ENCODE measurements at places on chromosomes 7 and 10. TPM values are rescaled to one million over a fixed set of nuclear protein-coding genes. Genes with fewer than 3 reads are reported as not detected.

- H3K27me3 ChIP-seq = peaks cover 8% of the 10 kb centered on the region
- no peaks in the 10 kb centered on the region for H3K36me3 ChIP-seq
- no peak for DNase-seq
Measured at GRCh38 chr10:14381475-14381874, 50.8 kb upstream of the FRMD4A start.

Gene ECHDC3
- polyA plus RNA-seq = 26.3 TPM

Gene KLF14
- polyA plus RNA-seq = not detected

Gene TUBB8
- not detected for polyA plus RNA-seq

Gene MTURN
- polyA plus RNA-seq = 26.3 TPM

Gene CRHR2
- polyA plus RNA-seq = 0.42 TPM

GRCh38 chr7:70570029-70570428 lies 561.9 kb upstream of the GALNT17 start:
- H3K4me1 ChIP-seq = peaks cover 19% of the 10 kb centered on the region
- H3K4me3 ChIP-seq = no peak overlapping the region
- H3K36me3 ChIP-seq = no peaks in the 10 kb centered on the region
- H3K27ac ChIP-seq = peak overlapping the region; percentile 78
- peaks cover 3% of the 10 kb centered on the region for H3K27me3 ChIP-seq
- DNase-seq = no peak

DNA sequence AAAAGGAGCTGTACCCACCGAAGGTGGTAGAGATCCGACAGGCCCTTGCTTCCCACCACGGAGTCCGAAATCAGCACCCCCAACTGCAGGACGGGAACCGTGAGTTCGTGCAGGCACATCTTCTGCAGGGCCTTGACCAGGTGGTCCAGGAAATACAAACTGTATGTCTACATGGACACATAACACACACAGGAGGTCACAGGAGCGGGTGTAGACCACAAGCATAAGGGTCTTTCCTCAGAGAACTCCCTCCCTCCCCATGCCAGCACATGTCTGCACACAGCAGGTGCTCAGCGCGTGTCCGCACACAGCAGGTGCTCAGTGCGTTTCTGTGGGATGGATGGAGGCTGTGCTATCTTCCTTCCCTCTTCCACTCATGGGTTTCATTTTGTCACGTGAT lies 69.7 kb downstream of the CFAP46 start:
- no peaks in the 10 kb centered on the region for H3K4me1 ChIP-seq
- H3K4me3 ChIP-seq = no peak overlapping the region
- no peak for DNase-seq
- no peak overlapping the region for H3K27ac ChIP-seq

Gene ZWINT
- 51.1 TPM for polyA plus RNA-seq

Gene C10orf67
- polyA plus RNA-seq = 0.16 TPM

- H3K4me3 ChIP-seq = no peak overlapping the region
- no peak overlapping the region for H3K27ac ChIP-seq
- H3K36me3 ChIP-seq = no peaks in the 10 kb centered on the region
- DNase-seq = no peak
- no peaks in the 10 kb centered on the region for H3K4me1 ChIP-seq
Measured at GRCh38 chr7:85673876-85674275, 487.0 kb upstream of the SEMA3D start.

DNA sequence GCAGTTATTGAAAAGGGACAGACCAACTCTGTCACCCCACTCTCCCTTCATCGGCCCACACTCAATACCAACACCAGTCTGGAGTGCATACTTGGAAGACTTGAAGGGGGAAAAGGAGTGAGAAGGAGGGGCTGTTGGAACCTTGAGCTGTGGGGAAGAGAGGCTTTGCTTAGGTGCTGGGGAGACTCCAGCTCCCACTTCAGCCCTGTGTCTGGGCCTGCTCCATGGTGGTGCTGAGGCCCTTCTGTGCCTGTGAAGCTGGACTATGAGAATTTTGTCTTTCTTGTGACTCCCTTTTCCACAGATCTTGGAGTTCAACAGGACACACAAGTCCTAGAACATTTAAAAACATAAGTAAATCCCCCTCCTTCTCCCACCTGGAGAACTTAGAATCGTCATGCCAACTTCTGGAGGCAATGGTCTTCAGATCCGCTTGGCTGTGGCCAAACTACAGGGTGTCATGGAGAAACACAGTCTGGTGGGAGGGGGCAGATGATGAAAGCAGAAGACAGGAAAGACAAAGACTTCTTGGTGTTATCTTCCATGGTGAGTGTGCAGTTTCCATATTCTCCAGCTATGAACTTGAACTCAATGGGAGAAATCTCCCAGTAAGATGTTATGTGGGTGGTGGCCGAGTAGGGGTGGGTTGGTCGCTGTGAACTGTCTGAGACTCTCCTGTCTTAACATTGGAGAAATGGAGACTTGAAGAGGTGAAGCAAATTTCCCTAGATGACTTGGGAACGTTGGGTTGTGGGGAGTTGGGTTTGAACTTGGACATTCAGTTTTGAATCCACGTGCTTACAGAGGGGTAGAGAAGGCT lies 18.4 kb upstream of the GIMAP8 start:
- H3K27ac ChIP-seq = no peak overlapping the region
- no peak for DNase-seq
- H3K36me3 ChIP-seq = no peaks in the 10 kb centered on the region
- no peaks in the 10 kb centered on the region for H3K27me3 ChIP-seq
- no peak overlapping the region for H3K4me3 ChIP-seq

Gene MALRD1
- 0.99 TPM for polyA plus RNA-seq

DNA sequence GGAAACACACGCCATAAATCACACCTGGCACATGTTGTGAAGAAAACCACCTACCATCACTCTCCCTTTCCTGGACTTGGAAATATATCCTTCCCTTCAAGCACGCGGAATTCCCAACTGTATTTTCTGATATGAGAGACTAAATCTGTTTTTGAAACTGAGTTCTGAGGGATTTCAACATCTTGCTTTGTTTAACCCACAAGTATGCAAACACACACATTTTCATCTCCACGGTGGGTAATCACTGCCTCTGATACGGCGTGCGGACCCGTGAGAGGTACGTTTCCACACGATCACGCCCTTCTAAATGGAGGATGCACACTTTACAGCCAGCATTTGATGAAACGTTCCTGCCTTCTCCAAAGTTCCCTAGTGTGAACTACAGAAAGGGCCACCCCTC lies 83.4 kb downstream of the ZRANB1 start:
- H3K36me3 ChIP-seq = peaks cover 2% of the 10 kb centered on the region
- H3K4me1 ChIP-seq = peaks cover 20% of the 10 kb centered on the region
- H3K27me3 ChIP-seq = no peaks in the 10 kb centered on the region

GRCh38 chr7:24825381-24825794 lies 68.1 kb upstream of the GSDME start:
- H3K27me3 ChIP-seq = no peaks in the 10 kb centered on the region
- peaks cover 52% of the 10 kb centered on the region for H3K4me1 ChIP-seq
- no peak overlapping the region for H3K4me3 ChIP-seq
- no peaks in the 10 kb centered on the region for H3K36me3 ChIP-seq
- H3K27ac ChIP-seq = no peak overlapping the region
- no peak for DNase-seq

Gene COL1A2
- polyA plus RNA-seq = 122 TPM

Gene HOXA5
- polyA plus RNA-seq = not detected

- no peaks in the 10 kb centered on the region for H3K27me3 ChIP-seq
- no peak overlapping the region for H3K4me3 ChIP-seq
- no peaks in the 10 kb centered on the region for H3K36me3 ChIP-seq
- no peak overlapping the region for H3K27ac ChIP-seq
Measured at GRCh38 chr7:142328551-142328950, 70.7 kb upstream of the PRSS58 start.

- H3K4me1 ChIP-seq = no peaks in the 10 kb centered on the region
- no peak for DNase-seq
- H3K36me3 ChIP-seq = no peaks in the 10 kb centered on the region
Measured at GRCh38 chr7:2931034-2931415, 86.9 kb upstream of the GNA12 start.

- no peak for DNase-seq
- no peaks in the 10 kb centered on the region for H3K36me3 ChIP-seq
- H3K27me3 ChIP-seq = no peaks in the 10 kb centered on the region
- H3K4me1 ChIP-seq = peaks cover 8% of the 10 kb centered on the region
- no peak overlapping the region for H3K4me3 ChIP-seq
Measured at GRCh38 chr7:159094023-159094740, 50.5 kb downstream of the VIPR2 start.

Gene PHYHIPL
- polyA plus RNA-seq = 1.1 TPM

DNA sequence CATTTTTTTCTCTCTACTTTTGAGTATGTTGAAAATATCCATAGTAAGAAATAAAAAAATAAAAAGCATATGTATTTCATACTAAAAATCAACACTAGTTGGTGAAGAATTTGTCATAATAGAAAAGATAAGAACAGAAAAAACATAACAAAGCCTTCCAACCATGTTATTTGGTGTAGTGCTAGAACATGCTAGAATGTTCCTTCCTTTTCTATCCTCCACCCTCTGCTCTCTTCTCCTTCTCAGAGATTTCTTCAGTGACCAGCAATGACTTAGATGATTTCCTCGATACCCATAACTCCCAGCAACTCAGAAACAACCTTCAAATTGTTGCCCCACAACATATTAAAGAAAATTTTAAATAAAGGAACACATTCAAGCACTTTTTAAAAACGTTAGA lies 2.6 kb downstream of the ZC3HAV1 start:
- H3K27me3 ChIP-seq = no peaks in the 10 kb centered on the region
- H3K4me1 ChIP-seq = no peaks in the 10 kb centered on the region
- no peak overlapping the region for H3K4me3 ChIP-seq
- DNase-seq = no peak
- no peaks in the 10 kb centered on the region for H3K36me3 ChIP-seq
- H3K27ac ChIP-seq = no peak overlapping the region

Gene NKX2-3
- polyA plus RNA-seq = not detected

- H3K4me1 ChIP-seq = no peaks in the 10 kb centered on the region
- DNase-seq = no peak
- H3K4me3 ChIP-seq = no peak overlapping the region
- no peak overlapping the region for H3K27ac ChIP-seq
- no peaks in the 10 kb centered on the region for H3K27me3 ChIP-seq
- H3K36me3 ChIP-seq = no peaks in the 10 kb centered on the region
Measured at GRCh38 chr7:130918129-130919052, 184.4 kb upstream of the KLF14 start.

DNA sequence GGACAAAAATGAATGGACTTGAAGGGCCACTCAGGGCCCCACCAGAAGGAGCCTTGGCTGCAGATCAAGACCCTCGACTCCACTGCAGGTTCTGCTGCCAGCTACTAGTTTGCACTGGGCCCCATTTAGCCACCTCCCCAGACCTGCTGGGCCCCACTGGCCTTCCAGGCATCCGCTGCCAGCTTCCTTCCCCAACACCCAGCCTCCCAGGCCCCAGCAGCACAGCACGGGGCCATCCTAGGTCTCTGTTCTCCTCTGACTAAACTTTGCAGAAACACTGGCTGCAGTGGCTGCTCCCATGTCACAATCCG lies 277.4 kb upstream of the KLF14 start:
- H3K27me3 ChIP-seq = no peaks in the 10 kb centered on the region
- no peak overlapping the region for H3K27ac ChIP-seq
- no peaks in the 10 kb centered on the region for H3K36me3 ChIP-seq
- DNase-seq = no peak
- no peak overlapping the region for H3K4me3 ChIP-seq

DNA sequence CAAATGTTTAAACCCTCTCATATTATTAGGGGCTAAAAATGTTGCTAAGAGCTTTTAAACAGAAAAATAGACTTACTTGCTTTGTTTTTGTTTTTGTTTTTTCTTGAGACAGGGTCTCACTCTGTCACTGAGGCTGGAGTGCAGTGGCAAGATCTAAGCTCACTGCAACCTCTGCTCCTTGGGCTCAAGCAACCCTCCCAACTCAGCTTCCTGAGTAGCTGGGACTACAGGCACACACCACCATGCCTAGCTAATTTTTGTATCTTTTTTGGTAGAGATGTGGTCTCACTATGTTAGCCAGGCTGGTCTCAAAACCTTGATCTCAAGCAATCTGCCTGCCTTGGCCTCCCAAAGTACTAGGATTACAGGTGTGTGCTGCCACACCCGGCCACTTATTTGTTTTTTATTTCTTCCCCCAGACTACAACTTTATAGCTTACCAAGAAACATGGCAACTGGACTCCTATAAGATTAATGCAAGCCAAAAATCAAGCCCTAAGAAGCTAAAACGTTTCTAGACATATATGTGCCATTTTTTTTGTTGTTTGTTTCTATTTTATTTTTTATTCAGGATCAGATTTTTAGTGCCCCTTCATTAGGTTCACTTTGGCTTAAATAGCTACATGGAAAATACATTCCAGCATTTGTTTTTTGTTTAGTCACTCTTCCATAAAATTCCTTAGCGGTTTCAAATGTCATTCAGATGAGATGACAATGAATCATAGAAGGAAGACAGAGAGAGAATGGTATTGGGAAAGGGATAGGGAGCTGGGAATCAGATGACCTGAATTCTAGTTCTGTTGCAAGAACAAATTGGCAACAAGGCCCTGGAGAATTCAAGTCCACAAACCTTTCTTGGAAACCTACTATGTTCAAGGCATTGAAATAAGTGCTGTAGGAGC lies 163.4 kb upstream of the MKLN1 start:
- no peak overlapping the region for H3K27ac ChIP-seq
- no peak for DNase-seq
- H3K4me3 ChIP-seq = no peak overlapping the region
- H3K27me3 ChIP-seq = no peaks in the 10 kb centered on the region
- H3K4me1 ChIP-seq = no peaks in the 10 kb centered on the region
- H3K36me3 ChIP-seq = no peaks in the 10 kb centered on the region

DNA sequence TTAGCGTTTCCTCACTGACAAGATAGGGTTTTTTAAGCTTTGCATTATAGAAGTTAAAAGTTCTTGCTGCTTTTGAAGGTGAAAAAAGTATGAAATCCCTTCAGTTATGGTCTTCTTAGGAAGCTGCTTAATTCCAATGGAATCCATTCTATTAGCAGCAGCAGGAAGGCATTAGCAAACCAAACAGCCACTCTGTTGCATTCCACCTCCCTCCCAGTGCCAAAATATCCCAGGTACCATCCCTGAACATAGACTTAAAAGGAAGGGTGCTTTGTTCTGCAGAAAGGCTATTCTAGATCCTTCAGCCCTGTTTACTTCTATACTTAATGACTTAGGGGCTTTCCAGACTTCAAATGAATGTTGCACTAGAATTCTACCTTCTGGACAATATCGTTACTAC lies 23.8 kb downstream of the ENO4 start:
- H3K27ac ChIP-seq = no peak overlapping the region
- H3K4me3 ChIP-seq = no peak overlapping the region
- H3K4me1 ChIP-seq = no peaks in the 10 kb centered on the region
- no peaks in the 10 kb centered on the region for H3K36me3 ChIP-seq
- no peaks in the 10 kb centered on the region for H3K27me3 ChIP-seq
- no peak for DNase-seq

Gene TET1
- polyA plus RNA-seq = 14.4 TPM
